ENCODE measurements at places on chromosomes 6 and 20. TPM values are rescaled to one million over a fixed set of nuclear protein-coding genes. Genes with fewer than 3 reads are reported as not detected.
A peak's percentile ranks its signal among the peaks of the same experiment; 100 is the strongest.

The REM1 gene
- total RNA-seq: not detected

DNA sequence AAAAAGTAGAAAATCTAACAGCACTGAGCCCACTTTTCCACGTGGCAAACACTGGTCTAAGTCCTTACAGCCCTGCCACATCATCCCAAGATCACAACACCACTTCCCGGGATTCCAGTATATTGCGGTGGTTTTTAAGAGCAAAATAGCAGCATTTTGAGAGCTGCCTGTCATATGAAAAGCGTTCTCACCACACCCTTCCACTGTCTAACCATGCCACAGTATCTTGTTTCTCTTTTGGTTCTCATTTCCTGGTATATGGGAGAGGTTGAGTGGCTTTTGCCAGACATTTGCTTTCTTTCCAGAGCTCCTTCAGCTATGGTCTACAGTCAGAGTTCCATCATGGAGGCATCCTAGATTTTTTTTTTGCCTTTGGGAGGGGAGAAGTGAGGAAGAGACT is 243.0 kb downstream of the TSHZ2 start:
- H3K4me3 ChIP-seq: peak overlapping the region; percentile 58
- H3K27ac ChIP-seq: peak overlapping the region; percentile 76
- H3K4me1 ChIP-seq: peaks cover 24% of the 10 kb centered on the region
- no peaks in the 10 kb centered on the region for H3K27me3 ChIP-seq
- peak; percentile 15 for DNase-seq

DNA sequence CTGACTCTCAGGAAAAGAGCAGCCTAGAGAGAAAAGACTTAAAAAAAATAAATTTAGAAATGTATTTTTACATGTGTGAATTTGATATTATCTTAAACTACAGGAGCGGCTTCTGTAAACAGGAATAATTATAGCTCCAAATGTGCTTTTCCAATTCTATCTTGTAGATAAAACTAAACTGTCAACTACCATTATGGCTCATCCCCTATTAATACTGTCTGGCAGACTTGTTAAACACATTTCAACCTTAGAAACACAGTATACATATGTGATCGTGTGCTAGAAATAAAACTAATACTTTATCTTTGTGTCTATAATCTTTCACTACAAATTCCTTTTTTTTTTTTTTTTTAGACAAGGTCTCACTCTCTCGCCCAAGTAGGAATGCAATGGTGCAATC is 75.8 kb downstream of the CNKSR3 start:
- H3K4me1 ChIP-seq: no peaks in the 10 kb centered on the region
- no peaks in the 10 kb centered on the region for H3K36me3 ChIP-seq
- H3K4me3 ChIP-seq: no peak overlapping the region
- H3K27ac ChIP-seq: no peak overlapping the region

DNA sequence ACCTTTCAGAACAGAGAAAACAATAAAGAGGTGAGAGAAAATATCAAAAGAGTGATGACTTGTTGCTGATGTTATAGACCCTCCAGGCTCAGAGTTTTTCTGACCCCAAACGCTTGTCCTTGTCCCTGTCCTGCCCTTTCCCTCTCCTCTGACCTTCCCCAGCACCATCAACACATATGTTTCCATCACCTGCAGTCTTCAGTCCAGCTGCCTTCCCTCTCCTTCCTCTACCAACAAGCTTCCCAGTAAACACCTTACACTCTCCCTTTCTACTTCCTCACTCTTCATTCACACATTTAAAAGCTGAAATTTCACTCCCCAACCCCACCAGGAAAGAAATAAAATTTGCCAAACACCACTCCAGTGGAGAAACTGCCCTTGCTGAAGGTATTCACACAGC is 25.4 kb upstream of the AFDN start:
- no peak overlapping the region for H3K27ac ChIP-seq
- H3K4me3 ChIP-seq: no peak overlapping the region
- DNase-seq: no peak
- H3K4me1 ChIP-seq: no peaks in the 10 kb centered on the region

The GRM1 gene
- not detected for total RNA-seq

- H3K27ac ChIP-seq: no peak overlapping the region
- no peaks in the 10 kb centered on the region for H3K36me3 ChIP-seq
- no peaks in the 10 kb centered on the region for H3K4me1 ChIP-seq
- DNase-seq: no peak
- peaks cover 7% of the 10 kb centered on the region for H3K27me3 ChIP-seq
Observed at GRCh38 chr6:152054441-152054840, 247.0 kb downstream of the ESR1 start.

The MYLK2 gene
- total RNA-seq: 0.53 TPM

DNA sequence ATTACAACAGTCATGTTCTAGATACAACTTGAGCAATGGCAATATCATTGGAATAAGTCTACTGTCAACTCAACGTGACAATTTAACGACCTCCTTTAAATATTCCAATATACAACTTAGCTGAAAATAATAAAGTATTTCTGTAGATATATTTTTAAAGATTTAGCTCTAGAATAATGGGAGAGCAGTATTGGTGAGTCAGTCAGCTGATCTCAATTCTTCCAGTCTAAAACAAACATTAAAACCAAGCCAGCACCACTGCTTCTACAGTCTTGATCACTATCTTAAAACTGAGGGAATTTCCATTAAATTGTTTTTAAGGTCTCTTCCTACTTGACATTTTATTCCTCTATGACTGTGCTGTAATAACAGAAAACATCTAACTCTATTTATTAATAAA is 38.2 kb downstream of the NOL7 start:
- H3K27ac ChIP-seq: no peak overlapping the region
- peaks cover 14% of the 10 kb centered on the region for H3K4me1 ChIP-seq
- no peak overlapping the region for H3K4me3 ChIP-seq
- DNase-seq: no peak
- H3K36me3 ChIP-seq: peaks cover 3% of the 10 kb centered on the region

DNA sequence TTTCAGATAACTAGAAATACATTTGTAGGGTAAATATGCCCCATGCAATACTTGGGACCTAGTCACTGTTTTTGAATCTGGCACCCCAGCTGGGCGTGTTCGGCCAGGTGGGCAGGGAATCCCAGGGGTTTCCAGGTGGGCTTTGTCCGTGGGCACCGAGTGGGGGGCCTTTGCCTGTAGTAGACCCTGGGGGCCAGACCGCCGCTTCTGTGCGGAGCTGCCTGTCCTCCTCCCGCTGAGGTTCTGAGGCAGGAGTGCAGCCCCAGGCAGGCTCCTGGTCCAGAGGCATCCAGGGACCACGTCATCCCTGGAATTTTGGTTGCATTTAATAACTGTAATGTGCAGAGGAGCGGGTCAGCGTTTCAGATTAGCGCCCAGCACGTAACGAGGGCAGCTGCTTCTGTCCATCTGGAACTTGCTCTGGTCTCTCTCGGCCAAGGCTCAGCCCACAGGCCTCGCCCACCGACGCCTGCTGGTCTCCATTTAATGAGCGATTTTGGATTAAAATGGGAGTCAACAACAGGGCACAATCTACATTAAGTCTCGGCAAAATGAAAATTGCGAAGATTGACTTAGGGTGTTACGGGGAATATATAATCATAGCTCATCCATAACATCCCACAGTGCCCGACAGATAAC is 12.8 kb downstream of the BHLHE23 start:
- H3K4me3 ChIP-seq: no peak overlapping the region
- no peak overlapping the region for H3K27ac ChIP-seq
- no peaks in the 10 kb centered on the region for H3K4me1 ChIP-seq
- no peaks in the 10 kb centered on the region for H3K36me3 ChIP-seq
- DNase-seq: no peak

- H3K27me3 ChIP-seq: peaks cover 32% of the 10 kb centered on the region
- H3K4me1 ChIP-seq: peaks cover 6% of the 10 kb centered on the region
- no peak overlapping the region for H3K27ac ChIP-seq
- no peak for DNase-seq
Observed at GRCh38 chr6:138117376-138117914, 10.2 kb upstream of the PERP start.

GRCh38 chr6:42047213-42047590 is 3.1 kb upstream of the TAF8 start:
- peak overlapping the region; percentile 32 for H3K27ac ChIP-seq
- peaks cover 9% of the 10 kb centered on the region for H3K36me3 ChIP-seq
- peak overlapping the region; percentile 95 for H3K4me3 ChIP-seq
- H3K4me1 ChIP-seq: peaks cover 88% of the 10 kb centered on the region
- no peak for DNase-seq

GRCh38 chr20:1660246-1660645 is 2.7 kb upstream of the SIRPG start:
- peak overlapping the region; percentile 32 for H3K4me3 ChIP-seq
- peaks cover 96% of the 10 kb centered on the region for H3K4me1 ChIP-seq
- peaks cover 5% of the 10 kb centered on the region for H3K36me3 ChIP-seq
- DNase-seq: no peak

DNA sequence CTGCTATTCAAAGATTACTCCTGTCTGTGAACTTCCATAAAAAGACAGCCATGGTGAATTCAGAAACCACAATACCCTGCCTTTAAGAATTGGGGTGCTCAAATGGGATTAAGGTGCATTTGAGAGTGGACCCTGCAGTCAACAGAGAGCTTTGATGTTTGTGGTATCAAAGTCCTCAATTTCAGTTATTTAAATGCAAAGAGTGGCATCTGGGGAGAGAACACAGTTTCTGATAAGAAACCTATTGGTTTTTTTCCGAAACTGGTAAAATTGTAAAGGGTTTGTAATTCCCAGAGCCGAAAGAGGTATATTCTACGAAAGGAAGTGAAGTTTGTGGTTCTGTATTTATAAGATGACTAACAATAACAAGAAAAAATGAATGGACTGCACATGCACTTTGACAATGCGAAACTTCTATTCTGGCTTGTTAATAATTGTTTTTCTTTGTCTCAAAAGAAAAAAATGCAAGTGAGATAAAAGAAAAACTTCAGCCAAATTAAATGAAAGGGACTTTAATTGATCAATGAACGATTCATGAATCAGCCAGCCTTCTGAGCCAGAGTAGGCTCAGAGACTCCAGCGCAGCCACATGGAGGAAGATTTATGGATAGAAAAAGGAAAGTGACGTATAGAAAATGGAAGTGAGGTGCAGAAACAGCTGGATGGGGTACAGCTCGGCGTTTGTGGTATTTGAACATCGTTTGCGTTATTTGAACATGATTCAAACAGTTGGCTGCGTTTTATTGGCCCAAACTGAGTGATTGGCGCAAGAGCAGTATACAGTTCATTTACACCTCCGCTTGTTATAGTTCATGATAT is 70.5 kb upstream of the DUSP22 start:
- H3K36me3 ChIP-seq: no peaks in the 10 kb centered on the region
- peaks cover 96% of the 10 kb centered on the region for H3K4me1 ChIP-seq
- H3K4me3 ChIP-seq: peak overlapping the region; percentile 92
- peaks cover 20% of the 10 kb centered on the region for H3K27me3 ChIP-seq
- DNase-seq: no peak
- H3K27ac ChIP-seq: peak overlapping the region; percentile 84

DNA sequence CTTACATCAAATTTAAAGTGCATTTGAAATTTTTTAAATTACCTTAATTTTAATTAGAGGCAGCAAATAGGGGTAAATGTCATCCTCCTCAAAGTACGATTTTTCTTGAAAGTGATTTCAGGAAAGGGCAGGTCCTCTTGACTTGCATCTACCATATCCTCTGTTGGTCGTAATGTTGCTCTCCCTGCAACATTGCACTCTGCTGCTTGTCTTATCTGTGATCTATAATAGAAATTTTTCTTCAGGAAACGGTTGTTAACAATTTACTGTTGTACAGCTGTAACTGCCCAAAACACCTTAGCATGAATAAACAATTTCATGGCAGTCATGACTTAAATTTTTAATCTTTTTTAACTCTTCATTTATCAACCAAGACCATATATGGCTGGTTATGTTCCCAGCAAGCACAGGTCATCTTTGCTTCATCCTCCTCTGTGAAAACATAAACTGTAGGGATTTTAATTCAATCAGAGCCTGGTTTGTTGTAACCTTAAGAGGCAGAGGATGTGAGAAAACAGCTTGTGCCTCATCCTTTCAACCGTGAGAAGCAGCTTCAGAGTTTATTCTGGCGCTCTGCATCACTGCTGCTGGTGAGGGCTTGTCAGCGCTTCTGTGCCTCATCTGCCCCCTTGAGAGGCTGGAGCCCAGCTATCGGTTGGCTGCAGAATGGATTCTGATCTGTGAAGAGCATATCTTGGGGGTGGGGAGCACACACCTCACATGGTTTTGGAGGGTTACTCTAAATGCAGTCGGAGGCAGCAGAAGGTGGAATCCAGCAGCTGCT is 56.0 kb downstream of the CTNNBL1 start:
- no peak for DNase-seq
- no peak overlapping the region for H3K4me3 ChIP-seq
- H3K27ac ChIP-seq: no peak overlapping the region

GRCh38 chr6:156875062-156875461 is 97.9 kb downstream of the ARID1B start:
- H3K4me1 ChIP-seq: peaks cover 39% of the 10 kb centered on the region
- no peak for DNase-seq
- H3K27ac ChIP-seq: peak overlapping the region; percentile 58
- H3K36me3 ChIP-seq: no peaks in the 10 kb centered on the region

- H3K27ac ChIP-seq: no peak overlapping the region
- H3K27me3 ChIP-seq: no peaks in the 10 kb centered on the region
- peaks cover 10% of the 10 kb centered on the region for H3K4me1 ChIP-seq
- peaks cover 8% of the 10 kb centered on the region for H3K36me3 ChIP-seq
- H3K4me3 ChIP-seq: no peak overlapping the region
Observed at GRCh38 chr6:109736273-109737025, 45.4 kb downstream of the FIG4 start.

DNA sequence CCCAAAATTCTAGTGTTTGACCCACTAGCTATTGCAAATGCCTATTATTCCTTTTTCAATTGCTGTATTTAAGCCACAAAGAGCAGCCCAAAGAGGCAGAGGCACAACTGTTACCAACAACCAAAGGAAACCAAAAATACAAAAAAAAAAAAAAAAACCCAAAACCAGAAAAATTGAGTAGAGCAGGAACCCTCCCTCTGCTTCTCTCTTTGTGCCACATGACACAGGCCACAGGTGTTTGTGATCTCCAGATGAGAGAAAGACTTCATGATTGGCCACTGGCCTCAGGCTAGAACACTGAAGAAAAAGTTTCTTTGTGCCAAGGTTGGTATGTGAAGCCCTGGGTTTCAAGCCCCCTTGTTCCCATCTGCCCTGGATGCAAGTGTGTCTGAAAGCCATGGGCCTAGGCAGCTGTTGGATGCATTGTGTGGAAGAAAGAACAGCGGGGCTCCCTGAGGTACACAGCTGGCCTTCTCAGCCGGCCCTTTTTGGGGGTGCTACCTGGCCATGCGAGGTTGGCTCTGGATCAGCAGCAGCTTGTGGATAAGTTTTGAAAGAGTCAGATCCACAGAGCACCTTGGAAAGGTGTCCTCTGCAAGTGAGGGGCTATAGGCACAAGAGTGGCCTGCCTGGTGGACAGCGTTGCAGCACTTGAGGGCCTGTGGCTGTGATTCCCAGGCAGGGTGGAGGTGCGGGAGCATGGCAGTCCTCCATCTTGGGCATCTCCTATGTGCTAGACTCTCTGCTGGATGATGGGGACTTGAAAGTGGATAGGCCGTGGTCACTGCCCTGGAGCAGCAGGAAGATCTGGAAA is 204.5 kb downstream of the ZDHHC14 start:
- peaks cover 16% of the 10 kb centered on the region for H3K27me3 ChIP-seq
- H3K4me3 ChIP-seq: no peak overlapping the region
- H3K27ac ChIP-seq: no peak overlapping the region
- no peaks in the 10 kb centered on the region for H3K4me1 ChIP-seq
- no peak for DNase-seq
- peaks cover 15% of the 10 kb centered on the region for H3K36me3 ChIP-seq

Measured in activated T-cell treated with anti-CD3 and anti-CD28 coated beads, Interleukin-2, amount 50 U/mL, for 72 hours (primary cell).